NCI-H510A treated with DMSO at 0.1 percent for 48 hours (cell line): ENCODE measurements at places on chromosomes 3 and 15.

GRCh38 chr3:29282427-29283230 lies 1.8 kb downstream of the RBMS3 start:
- DNase-seq = no peak

- DNase-seq = no peak
Measured at GRCh38 chr3:120029749-120030148, 64.5 kb downstream of the GSK3B start.

GRCh38 chr3:13160619-13161018 lies 87.4 kb upstream of the IQSEC1 start:
- DNase-seq = no peak

DNA sequence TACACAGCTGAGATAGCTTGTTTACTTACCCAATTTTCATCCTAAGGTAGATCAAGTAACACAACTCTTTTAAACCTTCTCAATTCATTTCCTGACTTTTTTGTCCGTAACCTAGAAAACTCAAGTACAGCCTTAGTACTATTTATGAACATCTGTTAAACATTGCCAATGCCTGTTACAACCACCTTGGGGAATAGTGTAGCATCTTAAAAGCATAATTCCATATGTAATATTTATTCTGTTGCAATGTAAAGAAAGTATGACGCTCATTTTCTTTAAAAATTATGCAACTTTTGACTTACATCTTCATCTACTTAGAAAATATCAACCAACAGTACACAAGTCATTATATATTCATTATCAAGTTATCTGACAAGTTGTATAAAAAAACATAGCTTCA lies 54.6 kb downstream of the SUCLG2 start:
- no peak for DNase-seq

GRCh38 chr3:171620825-171621434 lies 160.7 kb upstream of the TNIK start:
- DNase-seq = no peak

DNA sequence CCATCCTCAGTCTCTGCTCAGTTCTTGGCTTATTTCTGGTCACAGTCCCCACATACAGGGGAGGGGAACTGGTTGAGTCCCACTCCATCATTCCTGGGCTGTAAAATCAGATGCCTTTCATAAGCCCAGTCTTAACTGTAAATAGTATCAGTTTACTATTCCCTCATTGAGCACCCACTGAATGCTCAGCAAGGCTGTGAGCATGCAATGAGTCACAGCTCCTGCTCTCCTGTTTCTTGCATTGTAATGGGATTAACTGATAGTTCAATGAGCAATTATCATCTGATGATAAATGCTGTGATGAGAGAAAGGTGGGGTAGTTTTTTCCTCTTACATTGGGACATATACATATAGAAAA lies 113.6 kb upstream of the TPM1 start:
- DNase-seq = no peak

- no peak for DNase-seq
Measured at GRCh38 chr15:66423149-66423548, 36.4 kb downstream of the MAP2K1 start.
